RWPE2 (cell line): ENCODE measurements at places on chromosomes 16 and 17.

- no peak overlapping the region for H3K27ac ChIP-seq
- no peaks in the 10 kb centered on the region for H3K36me3 ChIP-seq
- H3K4me1 ChIP-seq, result no peaks in the 10 kb centered on the region
- no peak overlapping the region for H3K4me3 ChIP-seq
Observed at GRCh38 chr17:78013683-78014467, 55.4 kb downstream of the TNRC6C start.

DNA sequence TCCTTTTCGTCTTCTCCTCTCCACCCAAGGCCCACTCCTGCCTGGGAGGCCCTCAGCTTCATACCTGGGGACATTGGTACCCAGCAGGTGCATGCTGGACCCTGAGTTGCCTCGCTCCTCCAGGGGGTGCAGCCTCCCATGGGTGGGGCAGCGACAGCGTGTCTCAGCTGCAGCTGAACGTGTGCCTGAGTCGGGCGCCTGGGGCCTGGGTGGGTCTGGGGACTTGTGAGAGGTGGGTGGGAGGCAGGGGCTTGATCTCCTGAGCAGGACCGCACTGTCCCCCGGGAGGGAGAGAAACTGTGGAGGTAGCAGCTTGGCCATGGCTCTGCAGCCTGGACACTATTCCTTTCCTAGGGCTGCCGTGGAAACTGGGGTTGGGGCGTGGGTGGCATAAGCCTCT, 24.8 kb upstream of the ENGASE start:
- H3K36me3 ChIP-seq, result no peaks in the 10 kb centered on the region

GRCh38 chr17:68196394-68197090, 51.3 kb upstream of the AMZ2 start:
- DNase-seq, result no peak
- H3K4me1 ChIP-seq, result no peaks in the 10 kb centered on the region
- peak overlapping the region; percentile 18 for H3K4me3 ChIP-seq
- H3K27ac ChIP-seq, result no peak overlapping the region

- H3K27ac ChIP-seq, result no peak overlapping the region
- H3K4me3 ChIP-seq, result no peak overlapping the region
- DNase-seq, result peak; percentile 52
- no peaks in the 10 kb centered on the region for H3K4me1 ChIP-seq
Observed at GRCh38 chr17:17505610-17506171, 9.5 kb upstream of the RASD1 start.

- H3K27me3 ChIP-seq, result no peaks in the 10 kb centered on the region
- peak within 1 kb of the TSS; percentile 61 for H3K4me3 ChIP-seq
- peak; percentile 98 for DNase-seq
Observed at GRCh38 chr17:59154721-59155438, at the start of gene SKA2. Gene SKA2, minus strand, starts transcription at chr17:59155186. Its CDS starts 23 bp downstream, at chr17:59155163.

GRCh38 chr16:48494742-48495141, 109.5 kb upstream of the SIAH1 start:
- H3K36me3 ChIP-seq, result no peaks in the 10 kb centered on the region
- H3K4me1 ChIP-seq, result peaks cover 15% of the 10 kb centered on the region
- H3K4me3 ChIP-seq, result no peak overlapping the region
- H3K27me3 ChIP-seq, result no peaks in the 10 kb centered on the region

DNA sequence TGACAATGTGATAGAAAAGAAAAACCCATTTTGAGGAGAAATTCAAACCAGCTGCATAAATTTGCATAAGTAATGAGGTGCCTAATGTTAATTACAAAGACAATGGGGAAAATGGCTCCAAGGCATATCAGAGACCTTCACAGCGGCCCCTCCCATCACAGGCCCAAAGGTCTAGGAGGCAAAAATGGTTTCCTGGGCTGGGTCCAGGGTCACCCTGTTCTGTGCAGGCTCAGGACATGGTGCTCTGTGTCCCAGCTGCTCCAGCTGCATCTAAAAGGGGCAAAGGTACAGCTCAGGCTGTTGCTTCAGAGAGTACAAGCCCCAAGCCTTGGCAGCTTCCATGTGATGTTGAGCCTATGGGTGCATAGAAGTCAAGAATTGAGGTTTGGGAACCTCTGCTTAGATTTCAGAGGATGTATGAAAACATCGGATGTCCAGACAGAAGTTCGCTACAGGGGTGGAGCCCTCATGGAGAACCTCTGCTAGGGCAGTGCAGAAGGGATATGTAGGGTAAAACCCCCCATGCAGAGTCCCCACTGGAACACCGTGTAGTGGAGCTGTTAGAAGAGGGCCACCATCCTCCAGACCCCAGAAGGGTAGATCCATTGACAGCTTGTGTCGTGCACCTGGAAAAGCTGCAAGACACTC, 40.6 kb downstream of the IKZF3 start:
- no peaks in the 10 kb centered on the region for H3K36me3 ChIP-seq
- H3K4me3 ChIP-seq, result no peak overlapping the region
- H3K27me3 ChIP-seq, result no peaks in the 10 kb centered on the region
- no peak for DNase-seq

- H3K27me3 ChIP-seq, result no peaks in the 10 kb centered on the region
- no peak overlapping the region for H3K4me3 ChIP-seq
- no peak for DNase-seq
- H3K4me1 ChIP-seq, result no peaks in the 10 kb centered on the region
- H3K27ac ChIP-seq, result no peak overlapping the region
Observed at GRCh38 chr17:46876353-46876887, 25.0 kb downstream of the WNT9B start.

- H3K4me3 ChIP-seq, result no peak overlapping the region
- no peak for DNase-seq
- H3K27me3 ChIP-seq, result no peaks in the 10 kb centered on the region
- H3K27ac ChIP-seq, result no peak overlapping the region
Observed at GRCh38 chr16:28910086-28911031, 14.7 kb downstream of the RABEP2 start.

DNA sequence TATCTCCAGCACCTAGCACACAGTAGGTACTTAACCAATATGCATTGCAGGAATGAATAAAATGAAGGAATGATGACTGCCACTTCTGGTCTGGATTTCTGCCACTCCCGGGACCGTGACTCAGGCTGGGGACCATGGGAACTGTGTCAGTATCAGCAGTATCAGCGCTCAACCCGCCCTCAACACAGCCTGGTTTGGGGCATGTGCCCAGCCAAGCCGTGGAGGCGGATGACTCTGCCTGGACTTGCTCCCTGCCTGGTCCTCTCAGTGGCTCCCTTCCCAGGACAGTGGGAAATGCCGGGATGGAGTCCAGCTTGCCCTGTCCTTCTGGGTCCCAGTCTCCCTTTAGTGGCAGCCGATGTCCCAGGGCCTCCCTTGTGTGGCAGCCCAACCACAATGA, 55.1 kb downstream of the SRCIN1 start:
- no peaks in the 10 kb centered on the region for H3K36me3 ChIP-seq
- DNase-seq, result no peak
- H3K4me1 ChIP-seq, result peaks cover 7% of the 10 kb centered on the region
- H3K27ac ChIP-seq, result no peak overlapping the region
- H3K4me3 ChIP-seq, result no peak overlapping the region
- no peaks in the 10 kb centered on the region for H3K27me3 ChIP-seq

DNA sequence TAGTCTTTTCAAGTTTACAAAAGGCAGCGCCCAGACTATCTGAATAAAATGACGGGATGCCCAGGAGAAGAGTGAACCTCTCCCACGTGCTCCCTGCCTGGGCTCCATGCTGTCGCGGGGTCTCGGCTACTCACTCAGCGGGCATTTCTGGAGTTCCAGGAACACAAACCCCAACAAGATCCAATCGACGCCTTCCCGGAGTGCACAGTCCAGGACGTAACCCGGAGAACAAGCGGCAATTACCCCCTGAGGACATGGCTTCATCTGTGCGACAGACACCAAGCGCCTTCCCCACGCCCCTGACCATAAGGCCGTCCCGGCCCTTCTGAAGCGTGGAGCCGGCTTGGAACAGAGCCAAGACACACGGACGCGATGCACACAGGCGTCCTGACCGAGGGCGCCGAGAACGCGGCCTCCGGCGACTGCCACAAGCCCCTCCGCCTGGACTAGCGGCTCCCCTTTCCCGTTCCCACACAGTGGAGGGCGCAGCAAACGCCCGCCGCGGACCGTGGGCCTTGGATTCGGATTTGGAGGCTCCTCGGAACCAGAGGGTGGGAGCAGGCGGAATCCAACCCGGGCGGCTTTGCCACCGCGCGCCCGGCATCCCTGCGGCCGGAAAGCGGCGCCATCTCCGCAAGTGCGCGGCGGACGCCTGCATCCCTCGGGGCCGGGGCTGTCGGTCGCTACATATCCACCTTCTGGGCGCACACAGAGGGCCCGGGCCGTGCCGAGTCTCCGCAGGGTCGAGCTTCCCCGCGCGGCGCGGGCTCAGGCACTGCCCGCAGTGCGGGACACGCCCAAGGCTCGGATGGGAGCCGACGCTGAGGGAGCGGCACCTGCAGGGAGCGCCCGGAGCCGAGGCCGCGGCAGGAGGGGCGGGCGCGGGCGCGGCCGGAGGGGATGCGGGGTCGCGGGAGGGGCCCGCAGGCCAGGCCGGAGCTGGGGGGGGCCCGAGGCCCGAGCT, 725 bp downstream of the ABCA3 start:
- peaks cover 3% of the 10 kb centered on the region for H3K4me1 ChIP-seq
- H3K4me3 ChIP-seq, result peak overlapping the region; percentile 44
- H3K27ac ChIP-seq, result no peak overlapping the region
- peaks cover 20% of the 10 kb centered on the region for H3K27me3 ChIP-seq
- no peak for DNase-seq

- no peak for DNase-seq
- no peak overlapping the region for H3K27ac ChIP-seq
- no peaks in the 10 kb centered on the region for H3K36me3 ChIP-seq
Observed at GRCh38 chr16:72721981-72722380, 325.9 kb downstream of the ZFHX3 start.

DNA sequence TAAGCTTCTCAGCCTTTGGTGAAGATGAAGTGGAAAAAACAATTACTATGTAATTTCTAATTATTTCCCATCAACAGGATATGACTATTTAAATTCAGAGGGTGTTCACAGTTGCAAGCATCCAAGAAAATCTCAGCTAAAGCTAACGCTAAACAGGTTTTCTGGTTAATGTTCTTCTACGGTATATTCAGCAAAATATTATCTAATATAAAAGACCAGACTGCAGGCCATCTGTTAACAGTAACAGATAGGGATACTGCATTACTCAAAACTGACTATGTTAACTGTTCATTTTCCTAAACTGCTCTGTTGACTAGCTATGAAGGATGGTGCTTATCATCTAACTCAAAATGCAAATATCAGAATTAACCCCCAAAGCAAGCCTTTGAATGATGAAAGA, 32.8 kb downstream of the GLG1 start:
- DNase-seq, result no peak
- no peak overlapping the region for H3K4me3 ChIP-seq

GRCh38 chr16:89720551-89720812, 216 bp downstream of the VPS9D1 start:
- H3K36me3 ChIP-seq, result peaks cover 30% of the 10 kb centered on the region
- no peaks in the 10 kb centered on the region for H3K27me3 ChIP-seq
- H3K27ac ChIP-seq, result peak overlapping the region; percentile 91
